ENCODE measurements at places on chromosomes 16 and 17.

DNA sequence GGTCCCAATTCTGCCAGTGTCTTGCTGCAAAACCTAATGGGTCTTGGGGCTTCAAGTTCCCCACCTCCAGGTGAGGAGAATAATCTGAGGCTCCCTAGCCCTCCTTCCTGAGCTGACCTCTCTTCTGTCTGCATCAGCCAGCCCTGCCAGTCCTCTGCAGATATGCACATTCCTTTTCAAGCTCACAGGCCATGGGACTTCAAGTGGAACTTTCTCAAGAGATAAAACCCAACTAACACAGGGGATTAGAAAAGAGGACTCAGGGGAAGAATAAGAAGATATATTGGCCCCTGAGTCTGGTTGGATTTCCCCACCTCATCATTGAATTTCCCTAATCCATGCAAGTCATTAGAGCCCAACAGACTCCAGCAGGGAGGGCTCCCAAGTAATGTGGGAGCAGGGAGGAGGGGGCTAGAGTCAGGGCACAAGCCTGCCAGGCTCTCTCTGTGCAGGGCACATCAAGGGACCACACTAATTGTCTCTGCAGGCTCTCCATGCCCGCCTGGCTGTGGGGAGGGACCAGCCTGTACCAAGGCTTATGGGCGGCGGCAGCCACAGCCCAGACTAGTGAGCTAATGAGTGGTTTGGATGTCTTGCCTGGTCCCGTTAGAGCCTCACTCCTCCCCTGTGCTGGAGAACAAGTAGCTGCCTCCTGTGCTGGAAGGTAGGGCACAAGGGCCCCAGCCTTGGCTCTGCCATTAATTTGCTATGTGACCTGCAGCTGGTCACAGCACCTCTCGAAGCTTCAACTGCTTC is 1.2 kb downstream of the KRT14 start:
- no peak for DNase-seq

DNA sequence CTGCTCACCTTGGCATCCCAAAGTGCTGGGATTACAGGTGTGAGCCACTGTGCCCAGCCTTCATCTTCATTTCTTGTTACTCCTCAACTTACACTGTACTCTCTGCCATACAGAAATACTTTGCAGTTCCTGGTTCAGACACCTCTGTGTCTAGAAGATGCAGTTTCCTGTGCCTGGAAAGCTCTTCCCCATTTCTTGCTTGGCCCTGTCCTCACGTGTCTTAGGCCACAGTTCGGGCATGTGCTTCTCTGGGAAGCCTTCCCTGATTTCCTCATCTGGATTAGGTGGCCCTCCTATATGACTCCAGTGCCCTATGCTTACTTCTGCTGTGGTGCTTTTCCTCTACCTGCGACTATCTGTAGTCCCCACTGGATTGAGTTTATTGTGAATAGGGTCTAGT is 26.5 kb upstream of the CDR2 start:
- DNase-seq: no peak

- no peak for DNase-seq
These were observed at the start of gene SALL1 for GRCh38 chr16:51150888-51151320. TSS of gene SALL1 (minus strand) at chr16:51151270. CDS start at chr16:51151241, 29 bp downstream.

- DNase-seq: no peak
These were observed 86.2 kb upstream of the CBX4 start for GRCh38 chr17:79925242-79925957.

DNA sequence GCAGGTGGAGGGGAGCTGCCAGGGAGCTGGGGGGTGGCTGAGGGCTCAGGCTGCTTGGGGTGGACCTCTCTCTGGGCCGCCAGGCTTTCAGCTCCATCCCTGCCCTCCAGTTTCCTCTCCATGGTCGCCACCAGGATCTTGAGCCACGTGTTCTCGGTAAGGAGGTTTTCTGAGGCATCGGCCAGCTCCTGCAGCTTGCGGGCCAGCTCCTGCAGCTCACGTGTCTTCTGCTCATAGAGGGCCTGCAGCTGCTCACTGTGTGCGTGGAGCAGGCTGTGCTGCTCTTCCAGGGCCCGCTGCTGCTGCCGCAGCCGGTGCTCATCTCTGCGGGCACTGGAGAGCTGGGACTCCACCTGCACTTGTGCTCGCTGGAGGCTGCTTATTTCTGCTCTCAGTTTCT is 11.0 kb downstream of the SNN start:
- DNase-seq: no peak

DNA sequence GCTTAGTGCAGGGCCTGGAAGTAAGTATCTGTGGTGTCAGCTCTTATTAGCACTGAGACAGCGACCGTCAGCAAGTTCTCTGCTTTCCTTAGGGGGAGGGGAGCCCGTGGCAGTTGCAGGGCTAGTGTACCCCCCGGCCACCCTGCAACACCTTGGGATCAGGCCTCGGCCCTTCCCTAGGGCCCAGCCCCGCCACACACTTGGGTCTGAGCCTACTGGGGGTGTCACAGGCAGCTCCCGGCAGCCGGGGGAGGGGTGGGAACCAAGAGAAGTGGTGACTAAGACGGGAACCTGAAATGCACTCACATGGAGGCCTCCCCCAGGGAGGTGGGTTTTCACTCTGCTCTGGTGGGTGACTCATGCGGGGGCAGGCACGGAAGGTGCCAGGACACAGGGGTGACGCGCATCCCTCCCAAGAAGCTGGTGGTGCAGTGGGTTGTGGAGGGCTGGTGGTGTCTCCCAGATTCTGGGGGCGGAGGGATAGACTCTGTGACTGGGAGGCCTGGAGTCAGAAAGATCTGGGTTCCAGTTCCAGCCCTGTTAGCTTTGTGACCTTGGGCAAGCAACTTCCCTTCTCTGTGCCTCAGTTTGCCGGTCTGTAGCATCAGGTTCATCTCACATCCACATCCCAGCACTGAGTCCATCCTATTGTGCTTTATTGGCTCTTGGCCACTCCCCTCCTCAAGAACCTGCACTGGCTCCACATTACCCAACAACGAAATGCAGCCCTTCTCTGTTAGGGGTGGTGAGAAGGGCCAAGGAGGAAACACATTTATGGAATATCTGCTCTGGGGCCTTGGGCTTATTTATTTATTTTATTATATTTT is 44.5 kb downstream of the LAT start:
- peak; percentile 39 for DNase-seq

DNA sequence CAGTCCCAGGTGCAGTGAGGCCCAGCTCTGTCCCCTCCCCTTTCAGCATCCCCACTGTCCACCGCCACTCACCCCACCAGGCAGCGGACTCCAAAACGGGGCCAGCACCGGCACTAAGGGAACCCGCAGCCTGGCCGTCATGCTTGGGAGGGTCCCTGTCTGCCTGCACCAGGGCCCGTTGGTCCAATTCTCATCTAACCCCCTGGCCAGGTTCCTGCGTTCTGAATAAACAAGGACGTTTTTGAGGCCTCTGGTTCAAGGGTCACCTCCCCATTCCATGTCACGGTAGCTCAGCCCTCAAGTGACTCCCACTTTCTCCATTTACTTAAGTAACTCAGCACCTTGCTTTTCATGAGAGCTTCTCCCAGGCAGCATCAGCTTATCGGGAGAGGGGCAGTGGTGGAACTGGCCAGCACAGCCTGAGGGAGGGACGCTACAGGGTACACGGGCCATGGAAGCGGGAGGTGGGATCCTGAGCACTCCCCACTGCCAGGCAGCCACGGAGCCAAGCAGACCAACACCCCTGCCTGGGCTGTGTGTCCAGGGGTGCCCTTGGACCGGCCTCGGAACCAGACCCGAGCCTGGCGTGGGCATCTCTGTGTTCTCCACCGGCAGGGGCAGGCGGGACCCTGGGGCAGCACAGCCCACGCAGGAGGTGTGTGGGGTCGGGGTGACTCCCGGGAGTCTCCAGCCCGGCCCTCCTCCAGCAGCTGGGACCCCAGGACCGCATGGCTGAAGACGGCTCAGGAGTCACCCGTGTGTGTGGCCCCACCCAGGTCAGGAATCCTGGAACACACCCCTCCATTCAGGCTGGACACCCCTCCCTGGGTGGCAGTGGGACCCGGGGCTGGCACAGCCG is 74.9 kb upstream of the GNG13 start:
- DNase-seq: no peak

- no peak for DNase-seq
These were observed 31.3 kb downstream of the CLEC19A start for GRCh38 chr16:19316846-19317245.

DNA sequence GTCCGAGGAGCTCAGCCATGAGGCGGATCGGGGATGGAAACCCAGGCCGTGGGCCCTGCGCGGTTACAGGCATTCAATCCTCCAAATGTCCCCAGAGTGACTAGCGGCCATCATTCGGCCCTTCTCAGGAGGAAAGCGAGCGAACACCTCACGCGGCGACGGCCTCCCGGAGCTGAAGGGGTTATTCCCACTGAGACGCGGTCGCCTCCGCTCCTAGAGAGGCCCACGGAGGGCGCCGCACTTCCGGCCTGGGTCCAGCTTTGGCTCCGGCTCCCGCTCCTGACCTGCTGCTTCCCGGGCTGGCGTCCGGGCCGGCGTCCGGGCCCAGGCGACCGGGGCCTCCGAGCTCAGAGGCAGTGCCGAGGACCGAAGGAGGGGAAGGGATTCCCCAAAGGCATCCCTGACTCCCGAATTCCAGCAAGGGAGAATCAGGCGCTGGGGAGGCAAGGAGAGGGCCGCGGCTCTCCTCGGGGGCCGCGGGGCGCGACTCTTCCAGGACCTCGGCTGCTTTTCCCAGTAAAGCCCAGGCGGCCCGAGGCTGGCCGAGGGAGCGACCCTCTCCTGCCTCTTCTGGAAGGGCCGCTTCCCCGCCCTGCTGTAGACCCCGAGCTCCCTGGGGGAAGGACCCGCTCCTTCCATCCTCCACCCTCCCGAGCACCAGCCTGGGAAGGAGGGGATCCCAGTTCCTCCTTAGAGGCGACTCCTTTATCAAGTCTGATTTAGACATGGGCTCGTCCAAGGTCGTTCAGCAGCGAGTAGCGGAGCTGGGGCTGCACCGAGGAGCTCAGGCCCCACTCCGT is 18.6 kb upstream of the ZNF629 start:
- peak; percentile 54 for DNase-seq

- DNase-seq: no peak
These were observed 27.9 kb upstream of the DBNDD1 start for GRCh38 chr16:90046971-90047713.

GRCh38 chr17:3535253-3535995 is 22.2 kb downstream of the TRPV3 start:
- peak; percentile 57 for DNase-seq

GRCh38 chr16:17409894-17410293 is 60.9 kb downstream of the XYLT1 start:
- no peak for DNase-seq

- no peak for DNase-seq
These were observed 6.1 kb downstream of the SGSM2 start for GRCh38 chr17:2343421-2343820.

DNA sequence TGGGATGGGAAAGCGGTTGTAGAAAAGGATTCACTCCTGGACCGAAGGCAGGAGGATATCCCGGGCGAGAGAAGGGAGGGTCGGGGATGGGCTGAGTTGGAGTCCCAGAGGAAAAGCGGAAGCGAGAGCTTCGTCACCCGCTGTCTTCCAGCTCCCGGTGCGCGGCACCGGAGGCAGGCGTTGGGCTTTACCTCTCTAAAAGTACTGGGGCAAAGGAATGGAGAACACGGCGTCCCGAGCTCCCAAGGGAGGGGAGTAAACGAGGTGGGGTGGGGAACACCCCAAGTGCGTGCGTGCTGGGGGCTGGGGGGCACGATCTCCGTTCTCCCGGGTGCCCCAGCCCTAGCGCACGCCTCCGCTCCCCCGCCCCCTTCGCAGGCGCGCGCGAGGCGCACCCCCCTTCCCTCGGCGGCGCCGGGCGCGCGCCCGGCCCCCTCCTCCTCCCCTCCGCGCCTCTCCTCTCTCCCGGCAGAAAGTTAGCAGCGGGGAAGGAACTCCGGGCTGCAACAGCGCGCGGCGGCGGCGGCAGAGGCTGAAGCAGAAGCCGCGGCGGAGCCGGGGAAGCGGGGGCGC is at the start of gene HS3ST4:
Gene HS3ST4 (plus strand): TSS at position 441 of the 573 bp plus-strand sequence.
- DNase-seq: no peak

GRCh38 chr16:84085773-84086172 is 31.0 kb downstream of the MBTPS1 start:
- no peak for DNase-seq

DNA sequence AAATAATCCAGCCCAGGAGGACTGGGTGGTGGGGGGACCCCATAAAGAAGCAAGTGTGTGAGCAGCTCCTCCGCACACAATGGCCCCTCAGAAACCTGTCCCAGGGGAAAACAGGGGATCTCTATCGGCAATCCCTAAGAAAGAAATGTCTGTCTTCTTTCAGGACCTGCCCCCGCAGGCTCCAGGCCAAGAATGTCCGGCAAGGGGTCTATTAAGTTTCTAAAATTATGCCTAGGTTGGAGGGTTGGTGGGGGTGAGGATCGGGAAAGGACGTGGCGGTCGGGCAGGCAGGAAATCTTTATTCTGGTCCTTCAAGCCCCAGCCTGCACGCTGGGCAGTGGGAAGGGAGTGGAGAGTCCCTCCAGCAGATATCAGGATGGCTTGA is 23.4 kb upstream of the LITAF start:
- DNase-seq: no peak

DNA sequence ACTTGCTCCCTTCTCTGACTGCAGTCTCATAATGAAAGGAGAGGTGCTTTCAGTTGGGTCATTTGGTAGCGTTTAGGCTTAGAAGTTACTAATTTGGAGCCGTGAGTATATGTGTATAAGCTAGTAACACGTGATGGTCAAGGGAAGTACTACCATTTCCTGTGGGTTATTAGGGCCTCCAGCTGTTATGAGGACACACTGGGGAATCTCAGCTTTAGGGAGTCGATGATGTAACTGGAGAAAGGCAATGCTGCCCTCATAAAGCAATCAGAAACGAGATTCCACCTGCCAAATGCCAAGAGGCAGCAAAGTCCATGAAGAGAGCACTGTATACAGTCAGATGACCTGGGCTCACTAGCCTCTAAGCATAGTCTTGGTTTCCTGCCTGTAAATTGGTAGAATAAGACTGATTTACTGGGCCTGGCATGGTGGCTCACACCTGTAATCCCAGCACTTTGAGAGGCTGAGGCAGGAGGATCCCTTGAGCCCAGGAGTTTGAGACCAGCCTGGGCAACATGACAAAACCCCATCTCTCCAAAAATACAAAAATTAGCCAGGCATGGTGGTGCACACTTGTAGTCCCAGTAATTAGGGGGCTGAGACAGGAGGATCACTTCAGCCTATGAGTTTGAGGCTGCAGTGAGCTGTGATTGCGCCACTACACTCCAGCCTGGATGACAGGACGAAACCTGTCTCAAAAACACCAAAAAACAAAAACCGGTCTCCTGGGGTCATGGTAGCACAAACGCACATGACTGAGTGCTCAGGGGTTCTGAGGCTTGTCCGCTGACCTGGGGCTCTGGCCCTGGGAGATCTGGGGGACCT is 53.0 kb downstream of the SF3B3 start:
- no peak for DNase-seq

GRCh38 chr17:80786470-80786869 is 205.2 kb upstream of the CHMP6 start:
- no peak for DNase-seq

GRCh38 chr17:8944748-8945147 is 20.8 kb downstream of the PIK3R5 start:
- DNase-seq: no peak
